ENCODE measurements at places on chromosomes 5 and 9.

DNA sequence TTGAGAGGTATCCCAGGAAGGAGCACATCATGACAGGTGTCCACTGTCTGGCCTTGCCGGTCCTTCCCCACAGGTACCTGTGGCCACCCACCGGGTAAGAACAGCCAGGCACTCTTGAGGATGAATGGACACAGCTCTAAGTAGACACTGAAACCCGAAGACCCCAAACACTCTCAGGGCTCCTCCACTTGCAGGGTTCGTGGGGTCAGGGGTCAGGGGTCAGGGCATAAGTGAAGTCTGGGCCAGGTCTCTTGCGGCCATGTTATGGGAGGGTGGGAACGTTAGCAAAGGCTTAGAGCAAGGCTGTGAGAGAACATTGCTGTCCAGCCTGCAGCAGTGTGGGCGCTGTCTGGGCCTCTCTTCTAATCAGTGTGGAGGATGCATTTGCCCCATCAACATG lies 40.0 kb downstream of the MAPK9 start:
- DNase-seq = no peak

GRCh38 chr5:96339862-96340261 lies 93.2 kb downstream of the PCSK1 start:
- DNase-seq = no peak

DNA sequence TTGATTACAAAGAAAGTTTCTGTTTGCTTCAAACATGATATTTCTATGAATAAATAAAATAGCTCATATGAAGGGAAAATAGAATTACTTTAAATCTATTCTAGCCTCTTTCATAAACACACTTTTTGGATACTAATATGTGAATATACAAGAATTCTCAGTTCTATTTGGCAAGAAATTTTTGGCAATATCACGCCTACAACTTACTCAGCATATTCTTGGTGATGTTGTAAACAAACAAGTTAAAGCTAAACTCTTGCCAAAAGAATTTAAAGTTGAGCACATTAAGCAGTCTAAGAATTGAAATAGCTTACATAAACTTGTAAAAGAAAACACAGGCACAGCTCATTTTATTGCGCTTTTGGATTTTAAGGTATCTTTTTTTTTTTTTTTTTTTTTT lies 209.8 kb downstream of the CDH12 start:
- no peak for DNase-seq

- no peak for DNase-seq
Measured at GRCh38 chr5:127089191-127089590, 15.9 kb upstream of the C5orf63 start.

GRCh38 chr9:34072410-34072809 lies 23.7 kb upstream of the UBAP2 start:
- no peak for DNase-seq

GRCh38 chr9:20074291-20074690 lies 285.5 kb upstream of the SLC24A2 start:
- DNase-seq = no peak

DNA sequence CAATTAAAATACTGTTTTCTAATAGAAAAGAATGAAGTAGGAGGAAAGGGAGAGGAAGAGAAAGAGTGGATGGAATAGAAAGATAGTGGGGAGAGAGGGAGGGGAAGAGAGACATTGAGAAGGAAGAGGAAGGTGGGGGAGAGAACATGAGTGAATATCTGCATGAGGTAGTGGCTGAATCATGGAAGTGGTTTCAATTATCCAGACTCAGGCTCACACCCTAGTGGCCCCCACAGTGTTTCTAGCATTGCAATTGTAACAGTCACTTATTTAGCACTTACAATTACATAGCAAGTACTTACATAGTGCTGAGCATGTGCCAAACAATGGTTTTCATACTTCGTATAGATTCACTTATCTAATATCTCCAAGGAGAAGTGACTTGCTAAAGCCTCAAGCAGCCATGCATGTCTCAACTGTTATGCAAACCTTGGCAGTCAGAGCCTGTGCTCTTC lies 72.7 kb downstream of the CAST start:
- no peak for DNase-seq

DNA sequence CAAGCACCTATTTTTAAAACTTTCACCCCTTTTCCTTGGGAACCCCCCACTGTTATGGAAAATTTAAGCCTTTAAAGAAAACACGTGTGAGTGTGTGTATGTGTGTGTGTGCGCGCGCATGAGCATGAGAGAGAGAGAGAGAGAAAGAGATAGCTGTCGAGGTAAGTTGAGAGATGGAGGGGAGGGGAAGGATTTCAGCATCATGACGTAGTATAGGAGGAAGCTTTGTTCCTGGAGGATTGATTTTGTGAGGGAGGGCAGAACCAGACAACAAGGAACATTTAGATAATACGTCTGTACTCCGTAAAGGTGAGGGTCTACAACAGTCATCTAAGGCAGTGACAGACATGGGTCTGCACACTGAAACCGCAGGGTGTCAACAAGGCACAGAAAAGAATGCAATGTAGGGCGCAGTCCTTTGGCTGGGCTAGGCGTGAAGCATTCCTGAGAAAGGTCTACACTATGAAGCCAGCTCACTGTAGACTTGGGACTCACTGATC lies 227.7 kb downstream of the SMARCA2 start:
- no peak for DNase-seq

- no peak for DNase-seq
Measured at GRCh38 chr5:132011622-132012343, at the start of gene ACSL6. Gene ACSL6, minus strand, starts transcription at chr5:132011658. Its CDS starts 105 bp downstream, at chr5:132011553.

- DNase-seq = no peak
Measured at GRCh38 chr9:27154908-27155307, 45.9 kb downstream of the TEK start.

DNA sequence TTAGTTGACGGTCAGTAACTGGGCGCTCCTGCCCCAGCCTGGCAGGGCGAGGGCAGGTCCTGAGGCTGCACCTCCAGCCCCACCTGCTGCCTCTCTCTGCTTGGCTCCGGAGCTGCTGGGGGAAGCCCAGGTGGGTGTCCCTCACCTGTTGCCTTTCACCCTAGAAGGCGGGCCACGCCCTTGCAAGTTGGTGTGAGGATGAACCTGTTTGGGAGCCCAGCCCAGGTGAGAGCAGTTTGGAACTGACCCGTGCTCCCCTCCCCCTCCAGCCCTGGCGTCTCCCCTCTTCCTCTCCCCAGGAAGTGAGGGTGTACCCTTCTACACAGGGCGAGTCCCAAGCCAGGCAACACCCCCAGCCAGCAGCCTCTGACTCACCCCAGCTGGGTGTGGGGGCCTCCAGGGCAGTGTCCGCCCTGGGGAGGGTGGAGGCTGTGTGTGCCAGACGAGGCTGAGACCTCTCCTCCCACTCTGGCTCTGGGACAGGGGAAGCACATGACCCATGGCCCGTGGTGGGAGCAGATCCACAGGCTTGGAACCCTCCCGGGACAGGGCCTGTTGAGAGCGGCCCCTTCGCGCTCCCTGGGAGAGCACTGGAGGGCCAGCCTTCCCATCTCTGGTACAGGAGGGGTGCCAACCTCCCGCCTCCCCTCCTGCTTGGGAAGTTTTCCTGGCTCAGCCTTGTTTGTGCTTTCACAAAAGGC lies 10.4 kb downstream of the LRRC8A start:
- peak; percentile 17 for DNase-seq

- no peak for DNase-seq
Measured at GRCh38 chr5:147911427-147911826, 5.1 kb upstream of the C5orf46 start.

DNA sequence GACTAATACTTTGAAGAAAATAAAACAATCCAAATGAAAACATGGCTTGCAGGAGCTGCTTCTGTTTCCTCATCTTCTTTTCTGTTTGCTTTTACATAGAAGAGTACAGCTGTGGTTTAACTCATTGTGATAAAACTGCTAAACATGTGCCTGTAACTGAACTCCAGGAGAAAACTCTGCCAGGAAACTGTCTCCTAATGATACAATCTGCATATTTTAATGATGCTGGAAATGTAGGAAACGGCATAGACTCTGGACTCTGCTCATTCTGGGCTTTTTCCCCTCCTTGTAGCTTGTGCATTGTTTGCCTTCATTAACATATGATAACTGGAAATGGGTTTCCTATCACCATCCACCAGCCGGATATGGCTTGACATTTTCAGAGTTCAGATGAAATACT lies 813.3 kb upstream of the WWC1 start:
- no peak for DNase-seq

GRCh38 chr5:109823597-109823996 lies 133.9 kb downstream of the MAN2A1 start:
- no peak for DNase-seq

- no peak for DNase-seq
Measured at GRCh38 chr9:38196714-38197113, 127.7 kb upstream of the SHB start.

- DNase-seq = no peak
Measured at GRCh38 chr9:69047371-69047770, 11.8 kb downstream of the FXN start.

GRCh38 chr9:133155156-133155555 lies 8.6 kb downstream of the GBGT1 start:
- no peak for DNase-seq

DNA sequence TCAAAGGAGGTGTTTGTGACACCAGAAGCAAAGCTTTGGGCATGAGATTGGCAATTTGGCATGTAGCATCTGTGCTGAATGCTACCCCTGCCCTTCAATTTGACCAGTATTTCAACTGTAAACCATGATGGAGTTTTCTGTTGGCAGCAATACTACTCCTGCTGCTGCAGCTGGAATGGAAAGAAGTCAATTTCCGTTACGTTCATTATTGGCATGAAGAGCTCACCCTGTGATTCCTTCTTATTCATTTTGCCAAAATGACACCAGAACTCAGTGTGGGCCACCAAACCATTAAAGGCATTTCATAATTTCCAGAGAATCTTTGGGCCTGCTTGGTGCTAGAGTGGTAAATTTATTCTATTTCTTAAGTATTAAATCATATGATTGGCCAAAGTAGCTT lies 433.1 kb upstream of the DMAC1 start:
- no peak for DNase-seq

DNA sequence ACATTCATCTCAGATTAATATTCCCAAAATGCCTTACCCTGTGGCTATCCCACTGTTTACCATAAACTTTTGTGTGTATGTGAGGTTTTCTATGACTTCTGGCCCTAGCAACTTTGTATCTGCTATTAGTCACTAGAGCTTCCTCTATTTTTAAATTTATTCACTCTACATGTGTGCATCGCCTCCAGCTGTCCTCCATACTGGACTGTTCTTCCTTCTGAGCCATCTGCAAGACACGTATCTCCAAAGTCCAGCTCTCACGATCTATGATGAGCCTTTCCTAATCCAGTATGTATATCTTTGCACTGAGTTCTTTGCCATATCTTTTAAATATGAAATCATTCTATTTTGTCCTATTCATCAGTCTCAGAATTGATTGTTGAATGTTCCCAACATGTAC lies 1.7 kb upstream of the GNG10 start:
- DNase-seq = no peak

DNA sequence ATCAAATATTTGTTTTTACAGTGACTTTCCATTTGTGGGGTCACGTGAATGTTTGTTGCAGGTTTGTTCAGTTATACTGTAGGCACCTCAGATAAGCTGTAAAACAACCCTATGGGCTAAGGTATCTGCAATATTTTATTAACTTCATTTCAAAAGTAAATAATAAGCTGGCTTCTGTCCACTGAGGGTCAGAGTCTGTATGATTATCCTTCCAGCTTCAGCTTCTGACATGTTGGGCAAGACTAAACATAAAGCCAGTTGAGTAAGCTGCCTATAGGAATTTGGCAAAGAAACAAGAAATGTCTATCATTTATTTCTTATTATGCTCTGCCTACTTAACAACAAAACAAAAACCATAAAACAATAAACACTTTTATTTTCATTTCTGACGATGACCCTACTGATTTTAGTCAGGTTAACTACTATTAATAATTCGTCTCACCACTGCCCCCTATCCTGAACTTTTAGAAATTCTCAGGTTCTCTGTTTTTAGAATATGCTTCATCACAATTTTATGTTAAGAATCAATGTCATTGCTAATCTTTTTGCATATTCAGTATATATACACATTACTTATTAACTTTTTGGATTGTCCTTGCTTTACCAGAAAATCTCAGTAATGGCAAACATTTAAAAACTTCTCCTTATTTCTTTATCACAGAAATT lies 413.6 kb upstream of the ADAMTSL1 start:
- DNase-seq = no peak

- DNase-seq = no peak
Measured at GRCh38 chr5:173689737-173690360, 73.4 kb upstream of the BOD1 start.

DNA sequence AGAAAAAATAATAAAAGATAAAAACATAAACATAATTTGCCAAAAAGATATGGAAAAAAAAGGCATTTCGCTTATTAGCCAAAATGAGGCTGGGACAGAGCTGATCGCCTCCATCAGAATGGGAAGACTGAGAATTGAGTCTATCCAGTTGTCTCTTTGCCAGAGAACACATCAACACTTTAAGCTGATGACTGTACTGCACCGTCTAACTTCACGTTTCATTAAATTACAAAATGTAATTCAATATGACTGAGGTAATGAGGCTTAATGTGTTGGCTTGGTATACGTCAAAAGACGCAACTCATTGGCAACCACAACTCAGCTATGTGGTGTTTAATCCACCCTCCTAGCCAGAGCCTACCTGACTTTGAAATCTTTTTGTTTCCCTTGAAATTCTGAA lies 462.7 kb upstream of the CD180 start:
- no peak for DNase-seq

DNA sequence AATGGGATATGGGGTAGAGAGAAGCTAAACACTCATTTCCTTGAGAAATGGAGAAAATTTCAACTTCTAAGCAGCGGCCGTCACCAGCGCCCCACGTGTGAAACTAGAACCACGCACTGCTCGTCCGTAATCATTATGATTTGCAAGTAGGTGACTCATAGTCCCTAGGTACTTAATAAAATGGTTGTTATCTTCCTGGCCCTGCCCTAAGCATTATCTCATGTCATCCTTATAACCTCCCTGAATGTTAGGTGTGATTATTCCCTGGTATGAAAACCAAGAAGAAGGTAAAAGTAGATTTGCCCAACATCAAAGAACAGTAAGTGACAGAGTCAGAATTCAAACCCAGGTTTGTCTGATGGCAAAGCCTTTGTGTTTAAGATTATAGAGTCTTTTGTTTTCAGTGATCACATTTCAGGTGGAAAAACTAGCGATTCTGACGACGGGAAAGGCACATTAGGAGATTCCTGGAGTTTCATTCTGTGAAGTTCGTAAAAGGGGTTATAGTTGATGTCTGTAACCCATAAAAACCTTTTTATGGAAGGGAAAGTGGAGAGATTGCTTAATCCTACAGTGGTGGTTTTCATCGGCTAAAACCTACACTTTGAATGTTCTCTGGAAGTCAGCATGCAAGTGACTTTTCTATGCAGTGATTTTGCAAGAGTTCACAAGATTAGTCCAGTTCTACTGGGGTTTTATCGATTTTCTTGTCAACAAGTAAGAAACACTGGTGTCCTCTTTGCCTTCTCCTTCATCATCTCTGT lies 202.9 kb upstream of the WWC1 start:
- DNase-seq = no peak

GRCh38 chr9:127966416-127967150 lies 14.2 kb downstream of the EEIG1 start:
- DNase-seq = no peak

GRCh38 chr9:124369231-124369797 lies 45.9 kb downstream of the PSMB7 start:
- no peak for DNase-seq

- no peak for DNase-seq
Measured at GRCh38 chr5:51479840-51480239, 96.6 kb downstream of the ISL1 start.
